ENCODE measurements at places on chromosomes 5 and 9. TPM values are rescaled to one million over a fixed set of nuclear protein-coding genes. Genes with fewer than 3 reads are reported as not detected.

- DNase-seq: no peak
Observed at GRCh38 chr9:93024646-93024910, 33.9 kb upstream of the SUSD3 start.

DNA sequence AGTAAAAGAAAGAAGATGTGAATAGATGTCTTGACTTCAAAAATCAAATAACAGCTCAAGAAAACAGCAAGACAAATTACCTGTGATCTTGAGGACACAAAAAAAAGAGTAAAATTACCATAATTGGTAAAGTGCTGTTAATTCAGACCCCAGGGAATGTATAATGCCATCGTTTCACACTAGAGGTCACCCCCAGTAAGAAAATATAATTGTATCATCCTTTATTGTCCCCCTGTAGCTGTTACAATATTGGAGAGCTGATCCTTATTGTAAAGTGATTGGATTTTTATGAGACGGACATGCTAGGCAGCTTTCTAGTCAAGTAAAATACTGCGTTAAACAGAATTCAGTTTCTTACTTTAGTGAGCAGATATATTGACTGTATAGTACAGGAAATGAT, 377.0 kb downstream of the TLE1 start:
- DNase-seq: no peak

MARVELD2 gene
- 20.8 TPM for polyA plus RNA-seq

DNA sequence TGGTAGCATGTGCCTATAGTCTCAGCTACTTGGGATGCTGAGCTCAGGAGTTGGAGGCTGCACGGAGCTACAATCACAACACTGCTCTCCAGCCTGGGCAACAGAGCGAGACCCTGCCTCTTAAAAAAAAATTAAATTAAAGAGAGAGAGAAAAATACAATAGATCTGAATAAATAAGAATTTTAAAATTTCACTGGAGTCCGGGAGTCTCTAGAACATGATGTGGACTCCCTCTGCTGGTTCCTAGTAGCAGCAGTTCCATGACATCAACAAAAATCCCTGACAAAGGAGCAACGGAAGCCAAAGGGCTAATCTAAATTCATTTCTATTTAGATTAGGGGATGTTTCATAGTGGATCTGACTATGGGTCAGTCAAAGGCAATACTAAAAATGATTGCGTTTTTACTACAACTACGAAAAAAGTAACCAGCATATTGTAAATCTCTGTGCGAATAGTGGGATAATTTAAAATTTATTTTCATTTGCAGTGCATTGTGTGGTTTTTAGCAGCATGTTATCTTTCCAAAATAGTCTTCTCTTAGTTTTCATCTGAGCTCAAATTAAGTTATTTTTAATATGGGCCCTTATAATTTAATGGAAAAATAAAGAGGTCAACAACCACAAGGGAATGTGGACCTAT, 6.7 kb downstream of the INIP start:
- DNase-seq: no peak

Measured in left lung (tissue), 14 donors.